ENCODE measurements at places on chromosomes 3 and 15.
A peak's percentile ranks its signal among the peaks of the same experiment; 100 is the strongest.

DNA sequence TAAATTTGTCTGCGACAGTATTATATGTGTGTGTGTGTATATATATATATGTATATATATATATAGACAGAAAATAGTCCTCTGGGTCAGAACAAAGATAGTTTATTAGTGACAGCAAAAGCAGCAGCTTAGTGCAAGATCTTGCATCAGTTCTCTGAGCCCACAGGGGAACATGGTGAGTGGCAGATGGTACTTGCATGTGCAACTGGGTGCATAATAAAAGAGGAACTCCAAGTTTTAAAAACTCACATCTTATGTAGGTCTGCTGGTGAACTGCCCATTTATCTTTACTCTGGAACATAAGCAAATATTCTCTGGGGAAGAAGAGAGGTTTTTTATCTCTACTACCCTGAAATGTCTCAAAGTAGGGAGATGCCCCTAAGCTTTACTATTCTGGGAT lies 276.4 kb downstream of the POLQ start:
- no peak for DNase-seq

GRCh38 chr3:21893242-21893641 lies 142.2 kb upstream of the ZNF385D start:
- DNase-seq = peak; percentile 33

DNA sequence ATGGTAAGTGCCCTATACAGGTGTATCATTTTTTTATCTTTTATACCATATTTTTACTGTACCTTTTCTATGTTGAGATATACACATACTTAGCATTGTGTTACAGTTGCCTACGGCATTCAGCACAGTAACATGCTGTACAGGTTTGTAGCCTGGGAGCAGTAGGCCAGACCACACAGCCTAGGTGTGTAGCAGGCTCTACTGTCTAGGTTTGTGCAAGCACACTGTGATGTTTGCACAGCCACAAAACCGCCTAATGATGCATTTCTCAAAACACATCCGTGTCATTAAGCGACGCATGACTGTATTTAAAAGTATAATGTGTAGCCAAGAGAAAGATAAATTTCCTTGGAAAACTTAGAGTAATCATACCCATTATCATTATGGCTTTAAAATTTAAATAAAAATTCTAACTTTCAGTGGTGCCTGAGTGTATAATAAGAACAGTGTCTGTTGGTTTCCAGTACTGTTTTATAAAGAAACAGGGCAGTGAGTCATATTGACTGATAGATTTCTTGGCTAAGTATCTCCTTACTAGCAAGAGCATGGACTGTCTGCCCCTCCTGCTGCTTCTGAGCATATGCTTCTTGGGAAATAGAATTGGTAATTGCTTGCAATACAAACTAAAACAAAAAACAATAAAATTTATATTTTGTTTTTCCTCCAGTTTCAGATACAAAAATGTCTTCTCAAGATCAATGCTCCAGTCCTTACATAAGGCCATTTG lies 18.3 kb downstream of the CALML4 start:
- peak; percentile 89 for DNase-seq

DNA sequence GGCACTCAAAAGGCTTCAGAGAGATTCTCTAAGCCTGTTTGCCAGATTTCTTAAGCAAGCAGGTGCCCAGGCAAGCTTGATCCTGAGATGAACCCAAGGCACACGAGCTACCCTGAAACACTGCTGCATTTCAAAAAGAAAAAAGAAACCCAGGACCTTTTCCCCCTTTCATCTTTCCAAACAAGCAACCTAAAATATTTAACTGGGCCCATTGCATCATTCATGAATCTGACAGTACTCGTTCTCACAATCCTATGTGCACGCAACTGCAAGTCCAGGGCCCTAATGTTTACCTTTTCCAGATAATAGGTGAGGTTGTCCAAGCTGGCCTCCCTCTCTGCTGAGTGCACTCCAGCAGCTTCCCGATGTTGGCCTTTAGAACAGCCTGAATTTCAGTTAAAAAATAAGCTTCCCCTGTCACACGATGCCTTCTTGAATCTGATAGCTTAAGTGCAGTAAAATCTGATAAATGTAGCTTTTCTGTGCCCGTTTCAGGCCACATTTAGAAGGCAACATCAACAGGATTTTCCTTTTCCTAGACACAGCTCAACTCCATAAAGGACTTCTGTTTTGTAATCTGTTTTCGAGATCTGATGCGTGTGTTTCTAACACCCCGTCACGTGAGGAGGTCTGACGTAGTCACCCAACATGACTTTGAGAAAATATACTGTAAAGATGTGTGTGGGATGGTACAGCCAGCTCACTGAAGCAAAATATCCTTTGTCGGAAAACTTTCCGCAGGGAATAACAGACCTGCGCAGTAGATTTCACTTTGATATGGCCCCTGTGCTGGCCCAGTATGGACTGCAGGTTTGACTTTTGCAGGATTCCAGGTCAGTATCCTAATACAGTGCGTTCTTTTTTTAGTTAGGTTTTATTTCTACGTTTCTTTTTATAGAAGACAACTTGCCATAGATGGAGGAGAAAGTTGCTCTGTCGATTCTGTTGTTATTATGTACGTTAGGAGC lies 55.1 kb upstream of the RASA2 start:
- DNase-seq = no peak

- no peak for DNase-seq
These were observed 827 bp downstream of the PLCB2 start for GRCh38 chr15:40306908-40307307.

DNA sequence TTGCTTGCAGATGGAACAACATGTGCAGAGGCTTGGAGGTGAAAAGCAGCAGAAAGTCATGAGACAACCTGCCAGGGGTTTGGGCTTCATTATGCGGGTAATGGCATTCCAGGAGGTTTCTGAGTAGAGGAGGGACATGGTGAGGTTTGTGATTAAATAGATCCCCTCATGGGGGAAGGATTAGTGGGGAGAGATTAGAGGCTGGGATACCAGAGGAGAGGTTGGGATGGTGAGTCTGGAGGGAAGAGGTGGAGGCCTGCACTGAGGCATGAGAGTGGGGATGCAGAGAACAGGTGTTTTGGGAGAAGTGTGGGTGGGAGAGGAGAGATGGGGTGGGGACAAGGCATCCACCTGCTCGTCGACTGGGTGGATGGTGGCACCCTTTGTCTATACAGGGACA lies 6.8 kb upstream of the IQSEC1 start:
- no peak for DNase-seq

GRCh38 chr3:40975711-40976121 lies 223.6 kb upstream of the CTNNB1 start:
- DNase-seq = peak; percentile 48

GRCh38 chr15:80289528-80290495 lies 37.8 kb upstream of the CTXND1 start:
- DNase-seq = no peak

DNA sequence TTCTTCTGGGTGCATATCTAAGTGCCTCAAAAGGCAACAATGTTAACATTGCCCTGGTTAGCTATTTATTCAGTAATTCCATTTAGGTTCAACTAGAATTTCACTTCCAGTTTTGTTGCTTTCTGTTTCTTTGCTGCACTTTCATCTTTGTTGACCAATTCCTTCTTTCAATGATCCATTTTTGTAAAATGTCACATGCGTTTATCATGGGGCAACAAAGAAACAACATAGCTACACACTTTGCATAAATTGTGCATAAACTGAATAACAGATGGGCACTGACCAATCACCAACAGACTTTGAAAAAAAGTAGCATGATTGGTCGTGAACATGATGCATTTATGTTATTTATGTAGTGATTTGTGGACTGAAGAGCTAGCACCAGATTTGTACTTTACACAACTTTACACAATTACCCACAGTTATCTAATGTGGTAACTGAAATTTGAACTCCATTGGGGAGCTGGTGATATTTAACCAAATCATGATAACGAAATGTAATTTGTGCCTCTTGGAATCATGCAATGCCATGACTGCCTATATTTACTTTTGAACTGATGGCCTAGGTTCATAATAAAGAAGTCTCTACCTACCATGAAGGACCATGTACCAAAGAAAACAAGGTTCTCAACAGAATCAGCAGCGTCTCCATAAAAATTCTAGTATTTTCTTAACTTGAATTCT lies 7.1 kb upstream of the CPOX start:
- DNase-seq = no peak

GRCh38 chr15:64855205-64855975 lies 13.7 kb downstream of the PLEKHO2 start:
- DNase-seq = no peak

GRCh38 chr3:59277816-59278215 lies 228.0 kb upstream of the CFAP20DC start:
- no peak for DNase-seq

GRCh38 chr15:56165234-56165633 lies 78.4 kb downstream of the RFX7 start:
- DNase-seq = no peak

- DNase-seq = no peak
These were observed 152.5 kb downstream of the LRRK1 start for GRCh38 chr15:101071651-101072050.

GRCh38 chr15:78859971-78860719 lies 12.5 kb upstream of the MORF4L1 start:
- peak; percentile 74 for DNase-seq

GRCh38 chr3:69827127-69827526 lies 87.9 kb downstream of the MITF start:
- no peak for DNase-seq

DNA sequence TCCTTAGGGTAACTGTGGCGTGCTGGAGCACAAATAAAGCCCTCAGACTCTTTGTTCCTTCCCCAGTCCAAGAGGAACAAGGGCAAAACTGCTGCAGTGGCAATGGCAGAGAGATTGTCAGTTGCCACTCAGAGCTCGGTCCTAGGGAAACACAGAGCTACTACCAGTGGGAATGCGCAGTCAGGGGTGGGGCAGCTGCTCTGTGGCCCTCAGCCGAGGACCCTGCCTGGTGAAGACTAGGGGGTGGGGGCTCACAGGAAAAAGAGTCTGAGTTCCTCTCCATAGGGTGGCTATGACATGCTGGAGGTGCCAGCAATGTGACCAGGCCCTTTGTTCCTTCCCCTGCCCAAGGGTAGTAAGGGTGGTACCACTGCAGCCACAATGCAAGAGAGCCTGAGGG lies 43.8 kb downstream of the TMCO5A start:
- no peak for DNase-seq

- no peak for DNase-seq
These were observed 156.8 kb upstream of the ICE2 start for GRCh38 chr15:60635507-60636352.

- DNase-seq = peak; percentile 73
These were observed 38.3 kb downstream of the PDE8A start for GRCh38 chr15:85019815-85020590.

GRCh38 chr3:146166826-146167225 lies 5.8 kb upstream of the PLOD2 start:
- DNase-seq = peak; percentile 65

GRCh38 chr3:73546961-73547360 lies 77.8 kb downstream of the PDZRN3 start:
- peak; percentile 73 for DNase-seq

GRCh38 chr15:29636921-29637320 lies 185.3 kb downstream of the TJP1 start:
- DNase-seq = no peak

DNA sequence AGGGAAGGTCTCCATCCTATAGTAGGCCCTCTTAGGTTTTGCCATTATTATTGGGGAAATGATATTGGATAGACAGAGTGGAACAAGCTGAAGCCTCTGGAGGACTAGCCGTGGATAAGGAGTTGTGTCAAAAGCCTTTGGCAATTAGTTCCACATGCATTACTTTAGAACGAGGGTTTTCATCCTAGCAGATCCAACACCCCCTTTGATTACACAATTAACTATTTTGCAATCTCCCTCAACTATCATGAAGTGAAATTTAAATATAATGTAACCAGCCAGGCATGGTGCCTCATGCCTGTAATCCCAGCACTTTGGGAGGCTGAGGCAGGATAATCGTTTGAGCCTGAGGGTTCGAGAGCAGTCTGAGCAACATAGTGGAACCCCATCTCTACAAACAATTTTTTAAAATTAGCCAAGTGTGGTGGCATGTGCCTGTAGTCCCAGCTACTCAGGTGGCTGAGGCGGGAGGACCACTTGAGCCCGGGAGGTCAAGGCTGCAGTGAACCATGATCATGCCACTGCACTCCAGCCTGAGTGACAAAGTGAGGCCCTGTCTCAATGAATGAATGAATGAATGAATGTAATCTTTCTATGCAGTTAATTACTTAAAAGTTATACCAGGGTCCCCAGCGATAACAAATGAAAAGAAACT lies 56.8 kb downstream of the PXYLP1 start:
- DNase-seq = no peak

GRCh38 chr3:194407423-194407822 lies 8.4 kb upstream of the GP5 start:
- peak; percentile 84 for DNase-seq

DNA sequence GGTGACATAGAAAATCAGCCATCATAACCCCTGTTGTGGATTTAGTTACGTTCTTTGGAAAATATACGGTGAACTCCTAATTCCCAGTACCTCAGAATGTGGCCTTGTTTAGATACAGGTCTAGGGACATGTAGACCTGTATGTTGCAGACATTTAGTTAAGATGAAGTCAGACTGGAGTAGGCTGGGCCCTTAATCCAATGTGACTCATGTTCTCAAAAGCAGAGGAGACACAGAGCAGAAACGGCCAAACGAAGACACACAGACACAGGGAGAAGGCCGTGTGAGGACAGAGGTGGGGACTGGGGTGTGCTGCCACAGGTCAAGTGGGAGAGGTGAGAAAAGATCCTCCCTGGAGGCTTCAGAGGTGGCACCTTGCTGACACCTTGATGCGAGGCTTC lies 119.0 kb upstream of the PROK2 start:
- DNase-seq = no peak

DNA sequence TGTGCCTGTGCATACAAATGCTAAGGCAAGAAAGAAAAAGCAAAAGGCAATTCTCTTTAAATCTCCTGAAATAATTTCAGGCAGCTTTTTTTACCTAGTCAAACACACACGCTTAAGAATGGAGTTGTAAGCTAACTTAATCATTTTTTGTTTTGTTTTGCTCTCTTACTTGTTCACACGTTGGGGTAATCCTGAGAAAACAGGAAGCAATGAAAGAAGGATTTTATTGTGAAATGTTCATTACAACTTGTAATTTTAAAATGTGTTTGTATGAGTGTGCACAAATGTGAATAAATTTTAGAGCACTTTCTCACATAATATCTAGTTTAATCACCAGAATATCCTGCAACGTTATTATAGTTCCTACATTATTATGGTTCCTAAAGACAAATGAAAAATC lies 263.8 kb downstream of the LPP start:
- DNase-seq = no peak

DNA sequence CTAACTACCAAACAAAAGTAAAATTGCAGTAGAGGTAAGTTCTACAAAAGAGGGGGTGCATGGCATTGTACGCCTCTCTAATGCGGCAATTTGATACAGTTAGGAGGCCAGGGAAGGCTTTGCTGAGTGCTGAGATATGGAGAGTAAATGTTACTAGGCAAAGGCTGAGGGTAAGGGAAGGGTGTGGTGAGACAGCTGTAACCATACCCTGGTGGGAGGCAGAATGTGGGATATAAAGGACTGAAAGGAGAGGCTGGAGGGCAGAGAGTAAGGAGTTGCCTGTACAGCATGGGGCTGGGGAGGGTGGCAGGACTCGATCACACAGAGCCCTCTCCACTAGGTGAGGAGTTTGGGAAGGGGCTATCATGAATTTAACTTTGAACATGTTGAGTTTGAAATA lies 106.3 kb downstream of the PDCD6IP start:
- DNase-seq = no peak

- DNase-seq = peak; percentile 99
These were observed 91.4 kb downstream of the NFKBIZ start for GRCh38 chr3:101940521-101941317.

- peak; percentile 87 for DNase-seq
These were observed 121.7 kb downstream of the CBLB start for GRCh38 chr3:105747060-105747541.

Data from iris pigment epithelial cell (primary cell).